Epithelial cell of proximal tubule (primary cell): ENCODE measurements at places on chromosomes 4 and X. TPM values are rescaled to one million over a fixed set of nuclear protein-coding genes. Genes with fewer than 3 reads are reported as not detected.

GRCh38 chr4:165805406-165805805, 67.6 kb upstream of the TLL1 start:
- no peak for DNase-seq

- DNase-seq, result no peak
Observed at GRCh38 chrX:154046940-154047610, 27.4 kb upstream of the IRAK1 start.

DNA sequence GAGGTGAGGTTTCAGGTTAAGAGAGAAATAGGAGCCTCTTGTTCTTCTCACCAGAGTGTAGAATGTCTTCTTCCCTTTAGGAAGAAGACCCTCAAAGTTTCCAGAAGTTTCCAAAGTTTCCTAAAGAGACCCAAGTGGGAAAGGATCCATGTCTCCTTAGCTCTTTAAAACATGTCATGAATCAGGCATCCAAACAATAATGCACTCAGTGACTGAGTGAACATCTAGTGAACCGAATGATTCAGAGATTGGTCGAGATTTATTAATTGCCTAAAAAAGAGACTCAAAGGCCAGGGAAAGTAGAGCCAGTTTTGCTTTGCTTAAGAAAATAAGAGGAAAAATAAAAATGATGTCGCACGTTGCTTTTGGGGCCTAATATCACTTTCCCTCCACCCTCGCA, 29.4 kb downstream of the FGF5 start:
- DNase-seq, result no peak

GRCh38 chr4:183268556-183268955, 51.5 kb downstream of the CLDN22 start:
- DNase-seq, result no peak

DNA sequence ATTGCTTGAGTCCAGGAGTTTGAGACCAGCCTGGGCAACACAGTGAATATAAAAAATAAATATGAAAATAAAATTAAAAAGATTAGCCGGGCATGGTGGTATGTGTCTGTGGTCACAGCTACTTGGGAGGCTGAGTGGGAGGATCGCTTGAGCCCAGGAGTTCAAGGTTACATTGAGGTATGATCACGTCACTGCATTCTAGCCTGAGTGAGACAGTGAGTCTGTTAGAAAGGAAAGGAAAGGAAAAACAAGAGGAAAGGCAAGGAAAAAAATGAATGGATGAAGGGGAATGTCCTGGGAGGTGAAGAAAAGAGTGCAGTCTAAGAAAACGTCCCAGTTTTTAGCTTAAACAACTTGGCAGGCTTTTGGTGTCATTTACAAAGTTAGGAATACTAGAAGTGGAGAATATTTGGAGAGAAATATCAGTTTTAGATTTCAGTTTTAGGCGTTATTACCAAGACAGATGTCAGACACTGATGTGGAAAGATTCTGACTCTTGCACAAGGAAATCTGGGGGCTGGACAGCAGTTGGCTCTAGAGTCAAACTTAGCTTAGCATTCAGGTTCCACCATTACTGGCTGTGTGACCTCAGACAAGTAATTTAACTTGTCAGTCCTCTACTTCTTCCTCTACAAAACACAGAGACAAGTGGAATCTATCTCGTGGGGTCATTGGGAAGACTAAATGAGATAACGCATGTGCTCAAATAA, 139.0 kb downstream of the TSPAN5 start:
- DNase-seq, result no peak

GRCh38 chrX:47283015-47283771, 50.4 kb downstream of the USP11 start:
- peak; percentile 10 for DNase-seq

GRCh38 chr4:147987252-147987651, 255.4 kb downstream of the ARHGAP10 start:
- no peak for DNase-seq

DNA sequence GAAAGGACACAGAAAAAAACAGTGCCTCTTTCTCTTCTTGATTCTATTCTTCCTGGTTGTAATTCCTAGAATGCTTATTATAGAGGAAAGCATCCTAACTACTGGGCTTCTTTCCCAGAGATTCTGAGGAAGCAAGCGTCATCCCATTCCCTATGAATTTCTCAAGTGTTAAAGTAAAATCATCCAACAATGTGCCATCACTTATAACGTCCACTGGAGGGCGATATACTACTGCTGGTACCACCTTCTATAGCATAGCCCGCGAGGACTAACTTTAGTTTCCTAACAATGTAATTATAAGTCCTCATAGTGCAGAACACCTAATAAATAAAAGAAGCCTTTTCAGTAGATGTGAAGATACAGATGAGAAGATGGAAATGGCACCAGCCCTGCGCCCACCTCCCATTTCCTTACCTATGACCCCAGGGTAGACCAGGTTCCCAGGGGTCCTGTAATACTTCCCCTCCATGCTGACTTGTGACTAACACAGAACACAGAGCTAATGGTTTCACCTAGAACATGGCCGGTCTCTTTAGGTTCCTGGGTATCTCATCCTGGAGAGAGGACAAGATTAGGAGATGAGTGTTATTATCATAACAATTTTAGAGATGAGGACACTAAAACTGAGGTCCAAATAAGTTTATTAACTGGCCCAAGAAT, 4.2 kb downstream of the CENPVL3 start:
- peak; percentile 0 for DNase-seq

GRCh38 chr4:155442267-155443105, 65.7 kb upstream of the MAP9 start:
- peak; percentile 33 for DNase-seq

- DNase-seq, result no peak
Observed at GRCh38 chr4:163070023-163070422, 96.7 kb downstream of the NAF1 start.

GRCh38 chrX:13235930-13236329, 83.9 kb downstream of the ATXN3L start:
- no peak for DNase-seq

- DNase-seq, result no peak
Observed at GRCh38 chr4:53686521-53686920, 95.2 kb upstream of the LNX1 start.

DNA sequence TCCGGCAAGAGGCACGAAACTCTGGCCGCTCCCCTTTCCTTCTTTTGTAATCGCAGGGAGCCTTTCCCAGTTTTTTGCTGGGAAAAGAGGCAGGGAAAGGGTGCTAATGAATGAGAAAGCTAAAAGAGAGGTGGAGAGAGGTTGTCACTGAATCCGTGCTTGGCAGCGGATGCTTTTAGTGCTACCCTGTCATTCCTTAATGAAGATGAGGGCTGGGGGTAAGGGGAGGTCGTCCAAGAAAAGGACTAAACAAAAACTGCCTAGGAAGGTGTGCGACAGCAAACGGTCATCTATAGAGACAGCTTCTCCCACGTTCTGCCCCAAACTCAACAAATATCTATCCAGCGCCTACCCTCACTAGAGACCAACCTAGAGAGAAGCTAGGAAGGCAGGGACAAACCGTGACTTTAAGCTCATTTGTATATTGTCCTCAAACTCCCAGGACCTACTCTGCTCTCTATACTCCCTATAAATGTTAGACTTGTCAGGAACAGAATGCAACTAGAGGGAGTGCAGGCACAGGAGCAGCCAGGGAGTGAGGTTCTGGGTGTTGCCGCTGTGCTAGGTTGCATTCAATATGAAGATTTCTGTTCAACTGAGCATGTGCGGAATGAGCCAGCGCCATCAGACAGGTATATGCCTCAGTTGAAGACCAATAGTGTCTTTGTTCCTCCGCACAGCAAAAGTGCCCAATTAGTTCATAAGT, 777 bp upstream of the CASK start:
- peak; percentile 27 for DNase-seq

DNA sequence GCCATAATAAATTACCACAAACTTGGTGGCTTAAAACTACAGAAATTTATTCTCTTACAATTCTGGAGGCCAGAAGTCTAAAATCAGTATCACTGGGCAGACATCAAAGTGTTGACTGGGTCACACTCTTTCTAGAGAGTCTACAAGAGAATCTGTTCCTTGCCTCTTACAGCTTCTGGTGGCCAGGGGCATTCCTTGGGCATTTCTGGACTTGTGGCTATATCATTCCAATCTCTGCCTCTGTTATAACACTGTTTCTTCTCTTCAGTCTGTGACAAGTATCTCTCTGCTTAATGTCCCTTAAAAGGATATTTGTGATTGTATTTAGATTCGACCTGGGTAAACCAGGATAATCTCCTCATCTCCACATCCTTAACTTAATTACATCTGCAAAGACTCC, 207.3 kb upstream of the DCAF8L1 start:
- no peak for DNase-seq

BEND4 gene
- total RNA-seq, result 0.06 and 0.14 TPM in 2 replicates

DNA sequence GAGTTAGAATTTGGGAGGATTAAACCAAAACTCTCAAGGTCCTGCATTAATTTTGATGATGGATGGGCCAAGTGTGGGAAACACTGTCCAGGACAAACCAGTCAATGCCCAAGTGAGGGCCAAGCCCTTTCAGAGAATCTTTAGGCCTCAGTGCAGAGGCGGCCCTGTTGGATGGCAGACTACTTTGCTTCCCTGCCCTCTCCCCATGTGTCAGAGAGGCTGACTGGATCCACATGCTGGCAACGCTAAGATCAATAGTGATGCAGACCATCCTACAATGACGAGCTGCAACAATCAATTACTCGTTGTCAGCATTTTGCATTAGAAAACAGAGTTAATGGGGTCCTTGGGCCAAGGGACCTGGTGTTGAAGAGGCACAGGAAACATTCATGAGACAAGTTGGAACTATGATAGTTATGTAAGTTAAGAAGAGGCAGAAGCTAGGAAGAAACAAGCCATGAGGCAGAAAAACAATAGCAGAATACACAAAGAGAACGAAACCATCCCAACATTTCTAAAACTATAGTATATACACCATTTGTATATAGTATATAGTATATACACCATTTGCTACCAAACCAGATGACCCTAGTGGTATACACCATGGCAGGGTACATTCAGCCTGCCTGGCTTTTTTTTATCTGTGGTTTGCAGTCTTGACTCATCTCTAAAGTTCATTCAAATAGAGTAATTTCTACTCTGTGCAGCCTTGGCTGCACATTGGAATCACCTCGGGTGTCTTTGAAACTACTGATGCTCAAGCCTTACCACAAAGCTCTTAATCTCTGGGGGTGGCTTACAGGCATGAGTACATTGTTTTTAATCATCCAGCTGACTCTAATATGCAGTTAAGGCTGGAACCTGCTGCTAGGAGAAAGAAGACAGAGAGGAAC, 147.7 kb upstream of the GYPA start:
- DNase-seq, result no peak

NR0B1 gene
- total RNA-seq, result 0.35 and 0.72 TPM in 2 replicates

- no peak for DNase-seq
Observed at GRCh38 chr4:147638942-147639341, 21.7 kb downstream of the TMEM184C start.

GRCh38 chrX:22192419-22193060, 80.2 kb upstream of the CBLL2 start:
- peak; percentile 15 for DNase-seq

DNA sequence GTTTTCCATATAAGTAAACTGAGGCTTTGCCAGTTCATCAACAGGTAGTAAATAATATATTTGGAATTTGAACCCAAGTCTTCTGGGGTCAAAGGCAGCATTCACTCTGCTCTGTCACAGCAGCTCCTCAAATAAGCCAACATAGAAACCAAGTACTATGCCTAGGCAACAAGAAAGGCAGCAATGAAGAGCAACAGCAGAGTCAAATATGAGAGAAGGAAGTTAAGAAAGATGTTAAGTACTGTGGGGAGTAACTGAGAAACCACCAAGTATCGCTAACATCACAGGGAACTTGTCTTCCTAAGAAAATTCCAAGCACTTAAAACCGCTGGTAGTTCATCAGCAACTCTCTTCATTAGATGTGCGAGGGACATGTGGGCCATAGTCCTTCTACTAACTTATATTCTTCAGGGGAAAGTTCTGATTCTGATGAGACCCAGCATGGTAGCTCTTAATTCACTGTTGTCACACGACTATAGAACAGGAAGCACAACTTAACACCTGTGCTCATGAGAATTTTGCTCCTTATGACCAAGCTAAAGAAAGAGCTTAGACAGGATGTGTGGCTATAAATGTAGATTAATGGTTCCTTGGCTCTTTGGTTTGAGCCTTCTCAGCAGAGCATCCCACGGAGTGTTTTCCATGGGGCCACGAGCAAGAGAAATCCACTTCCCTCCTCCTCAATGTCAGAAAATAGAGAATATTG, 107.8 kb downstream of the AR start:
- DNase-seq, result no peak
